Dermis microvascular lymphatic vessel endothelial cell (primary cell): ENCODE measurements at places on chromosomes 2 and 18.

- no peak for DNase-seq
These were observed 101.3 kb downstream of the CDC42EP3 start for GRCh38 chr2:37569986-37570679.

DNA sequence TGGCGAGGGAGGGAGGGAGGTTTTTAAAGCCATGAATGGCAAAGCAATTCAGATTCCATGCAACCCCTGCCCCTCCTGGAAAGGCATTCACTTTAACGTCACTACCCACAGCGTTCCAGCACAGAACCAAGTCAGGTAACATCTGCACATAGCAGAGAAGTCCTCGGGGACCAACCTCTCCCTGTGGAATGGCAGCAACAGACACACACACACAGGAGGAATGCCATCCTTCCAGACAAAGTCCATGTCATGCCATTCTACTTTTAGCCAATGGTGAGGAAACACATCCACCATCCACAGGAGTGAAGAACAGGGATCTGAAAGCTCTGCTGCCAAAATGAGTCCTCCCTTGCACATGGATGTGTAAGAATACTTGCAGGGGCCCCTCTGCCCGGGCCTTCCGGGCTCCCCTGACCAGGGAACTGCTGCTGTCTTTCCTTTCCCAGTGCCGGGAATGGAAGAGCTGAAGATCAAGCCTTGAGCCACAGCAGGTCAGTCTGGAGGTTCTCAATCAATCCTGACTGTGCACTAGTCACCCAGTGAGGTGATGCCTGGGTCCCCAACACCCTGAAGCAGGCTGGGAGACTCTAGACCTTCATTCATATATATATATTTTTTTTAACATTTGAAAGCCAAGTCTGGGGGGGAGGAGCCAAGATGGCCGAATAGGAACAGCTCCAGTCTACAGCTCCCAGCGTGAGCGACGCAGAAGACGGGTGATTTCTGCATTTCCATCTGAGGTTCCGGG is 63.7 kb downstream of the UXS1 start:
- no peak for DNase-seq

GRCh38 chr2:199471443-199472057 is 13.8 kb upstream of the SATB2 start:
- DNase-seq, result peak; percentile 47

DNA sequence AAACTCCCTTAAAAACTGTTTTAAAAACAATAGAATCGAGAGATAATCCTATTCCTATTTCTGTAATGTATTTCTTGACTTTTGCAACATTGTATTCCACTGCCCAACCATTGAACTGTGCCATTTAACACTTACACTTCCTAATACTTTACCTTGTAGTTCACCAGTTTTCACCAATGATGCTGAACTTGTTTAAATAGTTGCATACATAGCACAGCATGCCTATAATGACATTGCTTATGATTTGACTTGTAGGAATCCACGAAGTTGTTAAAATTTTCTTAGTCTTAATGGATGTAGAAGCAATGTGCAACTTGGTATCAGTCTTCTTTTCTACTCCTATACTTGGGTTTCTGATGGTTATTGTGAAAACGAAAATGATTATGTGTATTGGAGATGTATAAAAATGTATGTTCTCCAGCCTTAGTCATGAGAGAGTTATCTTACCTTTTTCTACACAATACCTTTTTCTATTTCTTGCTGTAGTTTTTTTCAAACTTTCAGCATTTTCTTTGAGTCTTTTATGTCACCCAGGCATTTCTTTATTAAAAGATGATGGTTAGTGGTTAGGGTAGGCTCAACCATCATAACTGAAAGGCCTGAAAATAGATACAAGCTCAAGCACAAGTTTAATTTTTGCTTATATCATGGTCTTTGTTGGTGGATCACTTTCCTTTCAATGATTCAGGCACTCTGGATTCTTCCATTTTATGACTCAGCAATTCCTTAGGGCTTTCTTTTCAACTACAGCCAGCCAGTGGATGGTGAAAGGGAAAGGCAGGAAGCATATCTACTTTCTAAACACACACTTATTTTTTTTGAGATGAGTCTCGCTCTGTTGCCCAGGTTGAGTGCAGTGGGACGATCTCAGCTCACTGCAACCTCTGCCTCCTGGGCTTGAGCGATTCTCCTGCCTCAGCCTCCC is 9.4 kb downstream of the GPD2 start:
- DNase-seq, result peak; percentile 71

- no peak for DNase-seq
These were observed 3.2 kb downstream of the KIF1A start for GRCh38 chr2:240816584-240817495.

DNA sequence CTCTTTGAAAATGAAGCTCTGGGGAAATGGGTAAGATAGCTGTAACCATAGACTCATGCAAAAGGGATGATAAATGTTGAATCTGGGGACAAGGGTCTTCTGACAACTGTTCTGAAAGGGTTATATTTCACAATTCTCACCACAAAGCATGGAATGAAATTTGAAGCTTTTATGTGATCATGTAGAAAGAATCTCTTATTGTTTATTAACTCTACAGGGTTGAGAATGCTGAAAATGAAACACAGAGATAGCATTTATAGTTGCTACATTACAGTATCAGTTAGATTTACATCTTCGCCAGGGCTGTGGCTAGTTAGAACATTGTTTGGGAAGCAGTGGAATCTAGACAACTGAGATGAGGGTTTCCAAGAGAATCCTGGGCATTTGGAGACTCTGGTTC is 97.4 kb upstream of the LHCGR start:
- DNase-seq, result no peak

DNA sequence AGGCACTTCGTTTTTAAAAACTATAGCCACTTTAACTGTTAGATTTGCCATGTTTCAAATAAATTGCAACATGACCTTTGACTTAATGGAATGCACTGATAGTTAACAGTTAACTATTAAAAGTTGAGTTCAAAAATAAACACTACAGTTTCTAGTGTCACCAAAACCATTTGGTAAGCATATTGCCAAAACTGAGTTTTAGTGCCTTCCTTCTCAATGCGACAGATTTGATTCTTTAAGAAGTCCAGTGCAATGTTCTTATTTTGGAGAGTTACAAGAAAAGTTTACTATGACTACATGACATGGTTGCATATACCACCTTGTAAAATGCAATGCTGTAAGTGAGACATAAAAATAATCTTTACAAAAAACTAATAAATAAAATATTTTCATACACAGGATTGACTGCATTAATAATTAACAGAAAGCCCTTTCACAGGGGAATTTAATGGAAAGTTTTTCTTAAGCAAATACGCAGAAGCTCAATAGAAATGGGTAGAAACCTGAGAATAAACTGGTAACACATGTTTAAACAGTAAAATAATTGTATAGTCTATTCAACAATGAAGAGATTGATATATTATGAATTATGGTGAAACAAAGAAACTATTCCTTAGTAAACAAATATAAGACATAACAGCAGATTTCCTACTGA is 53.8 kb downstream of the GRB14 start:
- DNase-seq, result no peak
